Inflammatory macrophage treated with lipopolysaccharide for 4 hours (primary cell): ENCODE measurements at places on chromosomes 13 and 19.
A peak's percentile ranks its signal among the peaks of the same experiment; 100 is the strongest.

GRCh38 chr19:11420429-11421370, 1.6 kb upstream of the RGL3 start:
- peak; percentile 19 for DNase-seq

- peak; percentile 36 for DNase-seq
Measured at GRCh38 chr19:14563989-14564651, 7.7 kb downstream of the NDUFB7 start.

DNA sequence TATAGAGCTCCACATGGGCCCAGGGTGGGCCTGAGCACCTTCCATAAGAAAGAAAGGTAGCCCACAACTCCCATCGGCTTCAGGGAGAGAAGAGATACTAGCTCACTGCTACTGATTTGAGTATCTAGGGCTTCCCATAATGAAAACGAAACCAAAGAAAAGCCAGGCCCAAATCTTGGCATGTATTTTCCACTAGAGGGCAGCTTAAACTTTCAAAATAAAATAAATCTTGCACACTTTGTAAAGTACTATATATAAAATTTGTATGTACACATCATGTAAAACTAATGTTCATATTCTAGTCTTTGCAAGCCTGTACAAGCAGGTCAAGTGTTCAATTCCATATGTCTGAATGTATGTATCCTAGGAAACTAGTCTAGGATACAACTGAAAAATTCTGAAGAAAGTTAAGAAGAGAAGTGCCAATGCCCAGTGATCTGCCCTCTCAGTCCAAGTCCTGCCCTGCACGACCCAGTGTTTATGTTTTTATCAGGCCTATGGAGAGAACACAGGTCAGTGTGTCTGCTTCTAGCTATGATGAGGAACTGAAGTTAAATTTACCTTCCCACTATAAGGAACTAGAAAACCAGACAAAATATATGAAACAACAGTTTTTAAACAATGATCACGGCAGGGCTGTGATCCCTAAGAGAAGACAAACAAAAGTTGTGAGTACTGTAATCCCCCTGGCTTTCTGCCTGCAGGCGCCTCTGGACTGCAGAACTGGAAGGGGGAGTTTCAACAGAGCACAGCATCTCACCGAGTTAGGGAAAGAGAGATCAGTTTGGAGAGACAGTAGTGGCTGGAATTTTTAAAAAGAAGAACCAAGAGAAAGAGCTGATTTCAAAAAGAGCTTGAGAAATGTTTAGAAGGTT, 475.7 kb downstream of the UQCRFS1 start:
- peak; percentile 32 for DNase-seq

DNA sequence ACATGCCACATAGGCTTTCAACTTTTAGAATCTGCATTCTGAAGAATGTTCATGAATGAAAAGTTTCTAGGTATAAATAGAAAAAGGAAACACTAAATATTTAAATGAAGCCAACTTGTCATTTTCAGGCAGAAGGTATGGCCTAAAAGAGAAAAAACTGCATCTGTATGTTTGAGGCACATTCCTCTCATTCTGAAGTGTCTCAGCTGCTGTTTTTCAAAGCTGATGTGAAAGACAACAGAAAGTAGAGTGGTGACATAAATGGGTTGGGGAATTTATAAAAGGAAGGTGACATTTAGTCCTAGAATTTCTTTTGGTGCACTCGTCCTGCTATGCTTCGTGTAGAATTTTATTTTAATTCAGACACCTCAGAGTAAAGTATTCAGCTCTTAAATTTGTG, 539.6 kb upstream of the SLITRK5 start:
- DNase-seq: no peak

DNA sequence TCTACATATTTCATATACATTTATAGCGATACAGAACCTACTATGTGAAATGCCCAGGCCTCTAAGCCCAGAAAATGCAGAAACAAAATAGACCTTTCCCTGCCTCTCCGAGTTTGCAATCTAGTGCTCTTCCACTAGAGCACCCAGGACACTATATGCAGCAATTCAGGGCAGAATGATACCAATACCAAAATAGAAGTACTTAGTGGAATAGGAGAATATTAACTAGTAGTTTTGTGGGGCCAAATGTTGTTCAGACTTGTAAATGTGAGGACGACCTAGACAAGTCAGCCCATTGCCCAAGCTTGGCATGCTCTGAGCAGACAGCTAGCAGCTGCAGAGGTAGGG, 35.8 kb upstream of the FLT1 start:
- DNase-seq: peak; percentile 15

DNA sequence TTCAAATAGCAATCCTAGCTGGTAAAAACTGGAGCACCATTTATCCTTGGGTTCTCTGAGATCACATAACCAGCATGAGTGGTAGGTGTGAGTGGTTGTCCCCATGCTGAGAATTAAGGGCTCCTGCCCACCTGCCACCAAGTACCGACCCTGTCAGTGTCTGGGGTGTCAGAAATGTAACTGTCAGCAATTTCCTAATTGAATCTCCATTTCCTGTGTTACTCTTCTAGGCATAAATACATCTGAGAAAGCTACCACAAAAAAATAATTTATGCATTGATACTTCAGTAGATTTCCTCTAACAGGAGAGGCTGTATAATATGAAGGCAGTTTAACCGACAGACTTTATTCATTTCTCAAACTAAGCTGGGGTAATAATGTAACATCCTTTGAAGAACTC, 25.1 kb downstream of the CPB2 start:
- no peak for DNase-seq

DNA sequence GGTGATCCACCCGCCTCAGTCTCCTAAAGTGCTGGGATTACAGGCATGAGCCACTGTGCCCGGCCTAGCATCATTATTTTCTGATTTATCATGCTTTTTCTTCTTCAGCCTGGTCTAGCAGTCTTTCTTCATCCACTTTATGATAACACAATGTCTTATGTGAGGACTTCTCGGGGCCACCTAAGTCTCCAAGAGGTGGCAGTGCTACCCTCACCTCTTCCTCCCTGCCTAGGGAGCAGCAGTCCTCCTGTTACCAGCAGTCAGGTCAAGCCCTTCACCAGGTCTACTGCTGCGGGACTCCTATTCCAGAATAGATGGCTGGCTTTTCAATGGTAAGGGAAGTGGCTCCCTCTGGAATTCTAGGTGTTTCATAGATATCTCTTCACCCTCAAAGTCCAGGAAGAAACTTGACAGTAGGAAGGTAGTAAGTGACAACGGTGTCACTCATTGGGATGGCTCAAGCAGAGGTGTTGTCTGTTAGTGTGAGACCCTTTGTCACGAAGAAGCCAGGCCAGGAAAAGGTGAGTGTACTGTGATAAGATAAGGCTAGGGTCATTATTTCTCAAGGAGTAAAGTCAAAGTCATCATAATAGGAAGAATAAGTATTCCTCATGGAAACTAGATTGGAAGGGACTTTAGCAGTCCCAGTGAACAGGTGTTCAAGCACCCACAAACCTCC, 164.0 kb downstream of the KLF5 start:
- no peak for DNase-seq
